Lung (tissue), 17 donors: ENCODE measurements at places on chromosomes 7 and 10. TPM values are rescaled to one million over a fixed set of nuclear protein-coding genes. Genes with fewer than 3 reads are reported as not detected.
A peak's percentile ranks its signal among the peaks of the same experiment; 100 is the strongest.

- DNase-seq: no peak
- H3K4me3 ChIP-seq: no peak overlapping the region
- no peaks in the 10 kb centered on the region for H3K27me3 ChIP-seq
Observed at GRCh38 chr10:126470991-126471390, 82.7 kb upstream of the ADAM12 start.

DNA sequence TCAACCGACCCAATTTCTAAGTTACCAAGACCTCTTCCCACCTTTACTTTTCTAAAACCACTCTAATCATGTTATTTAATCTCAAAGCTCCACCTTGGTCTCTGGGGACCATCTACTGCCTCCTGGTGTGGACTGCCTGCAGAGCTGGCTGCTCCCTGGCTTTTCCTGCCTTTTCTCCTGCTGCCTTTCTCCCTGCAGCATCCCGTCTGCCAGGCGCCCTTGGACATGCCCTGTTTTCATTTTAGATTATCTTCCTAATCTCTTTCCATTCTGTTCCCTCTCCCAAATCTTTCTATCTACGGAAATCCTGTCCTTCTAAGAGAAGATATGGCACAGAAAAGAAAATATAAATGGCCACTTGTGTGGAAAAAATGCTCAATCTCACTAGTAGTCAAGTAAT, 23.1 kb downstream of the TCAF1 start:
- no peaks in the 10 kb centered on the region for H3K27me3 ChIP-seq
- no peak for DNase-seq
- H3K27ac ChIP-seq: no peak overlapping the region
- peaks cover 17% of the 10 kb centered on the region for H3K36me3 ChIP-seq

- no peak for DNase-seq
- H3K4me3 ChIP-seq: no peak overlapping the region
- H3K36me3 ChIP-seq: no peaks in the 10 kb centered on the region
Observed at GRCh38 chr10:77776487-77776886, 138.9 kb upstream of the KCNMA1 start.

- no peaks in the 10 kb centered on the region for H3K27me3 ChIP-seq
- H3K4me1 ChIP-seq: peaks cover 12% of the 10 kb centered on the region
- H3K36me3 ChIP-seq: no peaks in the 10 kb centered on the region
- no peak for DNase-seq
- H3K4me3 ChIP-seq: no peak overlapping the region
Observed at GRCh38 chr10:71268758-71269157, 50.3 kb upstream of the SLC29A3 start.

DNA sequence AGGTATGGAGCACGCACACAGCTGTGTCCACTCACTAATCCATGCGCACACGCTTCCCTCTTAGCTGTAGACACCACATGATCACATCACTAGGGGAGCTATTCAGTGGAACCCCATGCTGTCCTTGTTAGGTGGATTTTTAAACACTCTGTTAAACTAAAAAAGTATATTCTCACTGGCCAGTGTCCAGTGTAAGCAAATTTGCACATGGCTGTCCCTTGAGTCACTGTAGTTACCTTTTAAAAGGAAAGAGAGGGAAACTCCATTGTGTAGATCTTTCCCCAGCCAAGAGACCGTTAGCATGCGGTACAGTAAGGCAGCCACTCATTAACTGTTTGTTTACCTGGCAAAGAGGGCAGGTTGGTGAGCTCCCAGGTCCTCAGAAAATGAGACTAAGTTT, 81.6 kb upstream of the INSYN2A start:
- no peaks in the 10 kb centered on the region for H3K4me1 ChIP-seq
- no peaks in the 10 kb centered on the region for H3K27me3 ChIP-seq
- H3K4me3 ChIP-seq: no peak overlapping the region
- no peak for DNase-seq

CREB5 gene
- total RNA-seq: 23.1 TPM

DNA sequence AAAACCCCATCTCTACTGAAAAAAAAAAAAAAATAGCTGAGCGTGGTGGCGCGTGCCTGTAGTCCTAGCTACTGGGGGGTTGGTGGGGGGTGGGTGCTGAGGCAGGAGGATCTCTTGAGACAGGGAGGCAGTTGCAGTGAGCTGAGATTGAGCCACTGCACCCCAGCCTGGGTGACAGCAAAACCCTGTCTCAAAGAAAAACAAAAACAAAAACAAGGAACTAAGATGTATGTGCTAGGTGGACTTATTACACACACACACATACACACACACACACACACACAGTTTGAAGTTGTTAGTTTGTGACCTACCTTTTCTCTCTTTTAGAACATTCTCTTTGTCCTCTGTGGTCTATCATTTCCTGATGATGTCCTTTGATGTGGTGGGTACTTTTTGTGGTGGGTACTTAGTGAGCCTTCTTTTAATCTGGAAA, 53.5 kb downstream of the EXOC6 start:
- no peaks in the 10 kb centered on the region for H3K27me3 ChIP-seq
- no peak overlapping the region for H3K4me3 ChIP-seq
- H3K36me3 ChIP-seq: no peaks in the 10 kb centered on the region

GRCh38 chr10:123781324-123781900, 110.2 kb downstream of the CPXM2 start:
- no peak overlapping the region for H3K4me3 ChIP-seq
- no peak for DNase-seq
- H3K4me1 ChIP-seq: no peaks in the 10 kb centered on the region
- H3K36me3 ChIP-seq: no peaks in the 10 kb centered on the region
- H3K27me3 ChIP-seq: peaks cover 4% of the 10 kb centered on the region

PAX4 gene
- not detected for total RNA-seq

FAM20C gene
- 17.3 TPM for total RNA-seq

DNA sequence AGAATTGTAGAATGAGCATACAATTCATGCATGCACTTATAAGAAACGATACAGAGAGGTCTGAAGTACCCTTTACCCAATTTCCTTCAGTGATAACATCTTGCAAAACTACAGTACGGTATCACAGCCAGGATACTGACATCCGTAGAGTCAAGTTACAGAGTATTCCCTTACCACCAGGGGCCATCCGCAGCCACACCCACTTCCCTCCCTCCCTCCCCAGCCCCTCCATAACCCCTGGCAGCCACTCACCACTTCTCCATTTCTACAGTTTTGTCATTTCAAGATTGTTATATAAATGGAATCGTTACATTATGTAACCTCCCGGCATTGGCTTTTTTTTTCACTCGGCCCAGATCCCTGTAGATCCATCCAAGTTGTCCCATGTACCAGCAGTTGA, 113.6 kb upstream of the RET start:
- DNase-seq: peak; percentile 13
- no peak overlapping the region for H3K4me3 ChIP-seq
- H3K27ac ChIP-seq: no peak overlapping the region
- H3K4me1 ChIP-seq: peaks cover 4% of the 10 kb centered on the region

DNA sequence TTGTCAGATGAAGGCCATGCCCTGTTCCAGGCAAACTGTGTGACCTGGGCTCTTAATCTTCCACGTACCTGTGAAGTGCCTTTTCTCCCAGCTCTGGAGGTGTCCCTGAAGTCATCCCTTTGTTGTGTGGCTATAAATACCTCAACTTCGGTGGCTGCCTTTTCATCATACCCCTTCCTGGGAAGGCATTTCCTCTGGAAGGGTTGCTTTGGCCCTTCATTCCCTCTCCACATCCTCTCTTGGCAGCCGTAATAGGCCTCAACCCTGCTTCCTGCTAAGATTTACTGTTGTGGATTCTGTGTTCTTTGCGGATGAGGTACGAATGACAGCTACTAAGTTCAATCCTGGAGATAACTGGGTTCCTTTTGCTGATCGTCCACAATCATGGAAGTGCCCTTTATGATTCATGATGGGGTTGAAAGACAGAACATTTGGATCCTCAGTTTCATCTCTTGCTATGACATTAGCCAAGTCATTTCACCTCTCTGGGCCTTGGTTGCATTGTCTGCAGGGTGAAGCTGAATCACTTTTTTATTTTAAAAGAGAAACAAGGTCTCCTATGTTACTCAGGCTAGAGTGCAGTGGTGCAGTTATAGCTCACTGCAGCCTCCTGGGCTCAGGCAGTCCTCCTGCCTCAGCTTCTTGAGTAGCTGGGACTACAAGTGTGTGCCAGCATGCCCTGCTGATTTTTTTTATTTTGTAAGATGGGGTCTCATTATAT, 23.6 kb downstream of the FKBP6 start:
- peak; percentile 42 for DNase-seq
- H3K4me1 ChIP-seq: no peaks in the 10 kb centered on the region
- H3K27ac ChIP-seq: no peak overlapping the region
- H3K36me3 ChIP-seq: no peaks in the 10 kb centered on the region

DNA sequence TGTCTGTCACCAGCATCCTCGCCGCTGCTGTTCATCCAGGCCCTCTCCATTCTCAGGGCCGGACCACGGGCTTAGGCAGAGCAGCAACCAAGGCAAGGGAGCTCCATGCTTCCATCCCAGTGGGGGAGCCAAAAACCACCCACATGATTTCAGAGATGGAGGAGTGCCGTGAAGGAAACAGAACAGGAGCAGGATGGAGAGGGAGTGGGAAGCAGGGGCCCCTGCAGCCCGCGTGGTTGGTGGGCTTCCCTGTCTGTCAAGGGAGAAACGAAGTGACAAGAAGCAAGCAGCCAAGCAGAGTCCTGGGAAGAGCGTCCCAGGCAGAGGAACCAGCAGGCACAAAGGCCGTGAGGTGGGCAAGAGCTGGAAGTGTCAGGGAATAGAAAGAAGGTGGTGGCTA, 95.7 kb downstream of the SLIT1 start:
- no peak for DNase-seq
- H3K36me3 ChIP-seq: no peaks in the 10 kb centered on the region
- no peaks in the 10 kb centered on the region for H3K27me3 ChIP-seq
- H3K27ac ChIP-seq: no peak overlapping the region
